ENCODE measurements at places on chromosomes 12 and 14.

- DNase-seq: no peak
Observed at GRCh38 chr14:22384167-22384549, 204.9 kb downstream of the DAD1 start.

DNA sequence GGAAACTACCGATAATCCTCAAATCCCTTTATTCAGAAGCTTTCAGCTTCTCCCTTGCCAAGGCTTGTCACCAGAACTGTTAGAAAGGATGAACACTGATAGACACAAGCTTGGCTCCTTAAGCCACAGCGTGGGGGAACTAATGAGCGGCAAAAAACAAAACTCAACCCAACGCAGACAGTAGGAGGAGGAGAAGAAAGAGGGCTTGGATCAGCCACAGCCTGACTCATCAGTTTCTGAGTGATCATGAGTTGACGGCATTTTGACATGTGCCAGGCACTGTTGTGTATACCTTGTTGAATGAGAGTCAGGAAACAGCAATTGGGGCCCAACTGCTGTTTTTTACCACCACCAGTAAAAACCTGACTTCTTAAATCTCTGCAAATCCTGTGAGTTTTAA is 23.7 kb downstream of the PLXNC1 start:
- no peak for DNase-seq

GRCh38 chr14:81401420-81402122 is 1.4 kb upstream of the STON2 start:
- no peak for DNase-seq

DNA sequence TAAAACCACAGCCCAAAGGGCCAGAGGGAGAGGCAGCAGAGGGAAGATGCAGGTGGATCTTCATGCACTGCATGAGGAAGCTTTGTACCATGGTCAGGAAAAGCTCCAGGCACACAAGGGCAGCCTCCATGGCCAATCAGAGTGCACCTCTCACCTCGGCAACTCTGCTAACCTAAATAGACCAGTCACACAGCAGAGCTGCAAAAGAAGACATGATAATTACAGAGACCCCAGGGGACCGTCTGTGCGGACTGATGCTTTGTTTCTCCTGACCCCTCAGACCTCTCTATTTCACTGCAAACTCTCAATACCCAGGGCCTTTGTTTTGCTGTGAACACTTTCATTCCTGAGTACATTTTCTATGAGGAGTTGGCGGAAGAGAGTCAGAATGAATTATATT is 10.7 kb upstream of the TCL1B start:
- no peak for DNase-seq

GRCh38 chr12:76307083-76307482 is 41.1 kb downstream of the BBS10 start:
- no peak for DNase-seq

GRCh38 chr14:102316743-102317563 is 2.6 kb upstream of the ZNF839 start:
- peak; percentile 97 for DNase-seq

- DNase-seq: no peak
Observed at GRCh38 chr12:68349921-68350606, 17.9 kb upstream of the MDM1 start.

GRCh38 chr12:992647-993046 is 1.6 kb downstream of the ERC1 start:
- no peak for DNase-seq

DNA sequence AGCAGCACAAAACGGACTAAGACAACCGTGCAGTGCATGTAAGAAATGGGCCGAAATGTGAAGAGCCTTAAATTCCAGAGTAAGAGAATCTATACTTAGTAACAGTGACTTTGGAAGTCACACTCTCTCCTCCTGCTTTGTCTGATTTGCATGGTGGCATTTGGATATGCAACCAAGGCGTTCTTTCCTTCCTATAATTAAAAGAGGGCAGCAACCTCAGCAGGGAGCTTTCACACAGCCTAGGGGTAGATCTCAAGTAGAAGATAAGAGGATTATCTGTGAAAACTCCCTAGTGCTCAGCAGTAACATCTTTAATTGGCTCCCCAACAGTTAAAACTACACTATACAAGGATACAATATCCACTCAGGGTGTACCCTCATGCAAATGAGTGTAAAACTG is 16.5 kb downstream of the GMFB start:
- DNase-seq: no peak

GRCh38 chr14:74407801-74408154 is 18.2 kb downstream of the SYNDIG1L start:
- no peak for DNase-seq

DNA sequence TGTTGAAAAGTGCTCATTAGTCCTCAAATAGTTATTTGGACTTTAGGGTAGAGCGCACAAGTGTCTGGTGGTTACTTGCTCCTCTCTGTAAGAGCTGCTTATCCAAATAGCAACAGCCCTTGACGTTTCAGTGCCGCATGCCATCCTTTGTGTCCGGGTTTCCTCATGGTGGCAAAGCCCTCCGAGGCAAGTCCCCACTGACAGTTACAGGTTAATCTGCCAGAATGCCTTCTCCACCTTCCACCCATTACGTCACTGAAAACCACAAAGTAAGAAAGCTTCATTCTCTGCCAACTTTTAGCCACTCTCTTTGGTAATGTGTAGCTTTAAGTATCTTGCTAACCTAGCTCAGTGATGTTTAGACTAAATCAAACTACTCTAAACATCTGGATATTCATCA is 78.6 kb downstream of the POLR3B start:
- no peak for DNase-seq

DNA sequence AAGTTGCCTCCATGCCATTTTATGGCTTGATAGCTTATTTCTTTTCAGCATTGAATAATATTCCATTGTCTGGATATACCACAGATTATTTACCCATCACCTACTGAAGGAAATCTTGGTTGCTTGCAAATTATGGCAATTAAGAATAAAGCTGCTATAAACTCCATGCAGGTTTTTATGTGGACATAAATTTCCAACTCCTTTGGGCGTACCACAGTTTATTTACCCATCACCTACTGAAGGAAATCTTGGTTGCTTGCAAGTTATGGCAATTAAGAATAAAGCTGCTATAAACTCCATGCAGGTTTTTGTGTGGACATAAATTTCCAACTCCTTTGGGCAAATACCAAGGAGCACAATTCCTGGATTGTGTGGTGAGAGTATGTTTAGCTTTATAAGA is 12.6 kb upstream of the PLEKHH1 start:
- no peak for DNase-seq

GRCh38 chr12:7156259-7157197 is 26.4 kb downstream of the CLSTN3 start:
- no peak for DNase-seq
